Activated CD4-positive, alpha-beta T cell treated with anti-CD3 and anti-CD28 coated beads, Interleukin-2, amount 50 U/mL, for 48 hours (primary cell): ENCODE measurements at places on chromosomes 2 and 18.

GRCh38 chr2:28613633-28614501 lies 118.0 kb downstream of the PLB1 start:
- DNase-seq = peak; percentile 66

GRCh38 chr2:144832048-144832447 lies 312.1 kb upstream of the ZEB2 start:
- DNase-seq = no peak

DNA sequence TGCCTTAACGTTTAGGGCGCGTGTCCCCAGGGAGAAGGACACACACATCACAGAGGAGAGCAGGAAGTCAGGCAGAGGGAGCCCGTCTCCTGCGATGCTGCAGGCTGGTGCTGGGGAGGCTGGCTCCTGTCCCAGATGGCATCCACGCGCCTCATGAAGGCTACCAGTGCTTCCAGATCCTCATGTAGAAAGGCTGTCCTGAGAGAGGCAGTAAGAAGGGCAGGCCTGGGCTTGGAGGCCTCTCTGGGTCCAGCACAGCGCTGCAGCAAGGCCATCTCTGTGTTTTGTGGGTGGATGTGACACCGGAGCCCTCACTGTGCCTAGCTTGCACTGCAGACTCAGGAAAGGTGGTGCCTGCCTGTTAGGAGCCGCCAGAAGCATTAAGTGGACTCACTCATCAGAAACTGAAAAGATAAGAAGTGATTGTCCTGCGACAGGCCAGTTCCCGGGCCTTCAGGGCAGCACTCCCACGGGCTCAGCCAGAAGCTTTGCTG lies 62.7 kb downstream of the FAM168B start:
- DNase-seq = no peak

DNA sequence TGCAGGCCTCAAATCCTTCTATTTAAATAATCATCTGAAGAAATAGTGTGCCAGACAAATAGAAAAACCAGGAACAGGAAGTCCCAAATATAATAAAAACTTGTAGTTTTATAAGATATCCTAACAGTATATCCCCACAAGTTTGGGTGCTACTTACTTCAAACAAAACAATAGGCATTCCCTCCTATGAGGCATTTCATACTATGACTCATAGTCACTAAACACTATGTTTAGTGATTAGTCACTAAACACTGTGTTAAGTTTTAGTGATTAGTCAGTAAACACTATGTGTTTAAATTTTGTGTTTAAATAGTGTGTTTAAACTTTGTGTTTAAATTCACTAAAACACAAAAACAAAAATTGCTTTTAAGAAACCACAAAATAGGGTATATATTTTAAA lies 407.0 kb upstream of the CDH19 start:
- no peak for DNase-seq

GRCh38 chr2:240245706-240246105 lies 105.2 kb upstream of the OTOS start:
- DNase-seq = no peak
